Tibial nerve (tissue), 4 donors: ENCODE measurements at places on chromosomes 3 and 15. TPM values are rescaled to one million over a fixed set of nuclear protein-coding genes. Genes with fewer than 3 reads are reported as not detected.

Gene CTXN2
- not detected for total RNA-seq

Gene GREM1
- total RNA-seq = not detected

Gene ABI3BP
- 129 TPM for total RNA-seq

Gene SLC7A14
- total RNA-seq = not detected

Gene FAM107A
- total RNA-seq = 305 TPM

Gene CNTN4
- 47.7 TPM for total RNA-seq

Gene IGDCC3
- total RNA-seq = not detected

Gene HYAL2
- total RNA-seq = 86.9 TPM

Gene CYP8B1
- not detected for total RNA-seq

Gene RAB43
- total RNA-seq = 8.4 TPM

Gene CDC25A
- total RNA-seq = 0.44 TPM

Gene CLDN18
- total RNA-seq = not detected

Gene LYSMD2
- 21.0 TPM for total RNA-seq

Gene NOX5
- 1.3 TPM for total RNA-seq

Gene STAB1
- 527 TPM for total RNA-seq

Gene B3GNT5
- 10.3 TPM for total RNA-seq

Gene DUOXA2
- total RNA-seq = not detected

Gene GOLGA8R
- total RNA-seq = 6.7 TPM

Gene SCAANT1
- total RNA-seq = not detected

Gene GTPBP8
- 15.9 TPM for total RNA-seq

Gene CFAP100
- total RNA-seq = not detected

Gene PLSCR4
- total RNA-seq = 217 TPM

Gene SLC51B
- total RNA-seq = not detected
